ENCODE measurements at places on chromosomes 4 and X.

- no peak for DNase-seq
Observed at GRCh38 chr4:7183780-7184460, 8.4 kb upstream of the SORCS2 start.

GRCh38 chrX:23766650-23767551, 16.1 kb upstream of the SAT1 start:
- no peak for DNase-seq

DNA sequence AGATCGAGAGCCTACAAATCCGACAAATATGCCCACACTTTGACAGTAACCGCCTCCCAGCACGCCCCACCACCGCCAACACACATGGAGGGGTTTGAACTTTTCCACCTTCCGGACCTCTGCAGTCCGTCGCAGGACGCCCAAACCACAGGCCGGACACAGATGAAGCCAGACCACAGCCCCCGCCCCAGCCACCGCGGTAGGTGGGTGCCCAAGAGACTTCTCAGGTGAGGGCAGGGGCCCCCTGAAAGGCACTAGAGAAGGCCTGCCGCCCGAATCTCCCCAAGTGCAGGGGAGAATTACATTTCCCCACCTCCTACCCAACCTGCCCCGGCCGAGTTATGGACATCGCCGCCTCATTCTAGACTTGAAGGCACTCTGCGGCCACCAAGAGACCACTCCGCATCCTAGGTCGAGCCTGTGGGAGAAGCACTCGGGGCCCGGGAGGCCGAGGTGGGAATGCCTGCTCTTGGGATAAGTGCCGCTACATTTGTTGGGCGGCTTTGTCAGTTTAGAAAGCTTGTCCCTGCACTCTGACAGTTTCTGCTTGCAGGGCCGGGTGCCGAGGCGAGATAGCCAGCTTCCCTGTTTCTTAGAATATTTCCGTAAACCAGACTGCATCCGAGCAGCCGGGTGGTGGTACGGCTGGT, 21.5 kb downstream of the HAND2 start:
- DNase-seq, result no peak

DNA sequence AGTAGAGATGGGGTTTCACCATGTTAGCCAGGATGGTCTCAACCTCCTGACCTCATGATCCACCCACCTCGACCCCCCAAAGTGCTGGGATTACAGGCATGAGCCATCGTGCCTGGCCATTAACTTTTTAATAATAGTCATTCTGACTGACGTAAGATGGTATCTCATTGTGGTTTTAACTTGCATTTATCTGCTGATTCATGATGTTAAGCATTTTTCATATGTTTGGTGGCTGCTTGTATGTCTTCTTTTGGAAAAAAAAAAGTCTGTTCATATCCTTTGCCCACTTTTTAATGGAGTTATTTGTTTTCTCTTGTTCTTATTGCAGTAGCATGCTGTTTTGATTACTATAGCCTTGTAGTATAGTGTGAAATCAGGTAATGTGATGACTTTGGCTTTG, 45.8 kb downstream of the ANXA10 start:
- no peak for DNase-seq

GRCh38 chr4:80926446-80926845, 104.1 kb upstream of the BMP3 start:
- DNase-seq, result no peak

DNA sequence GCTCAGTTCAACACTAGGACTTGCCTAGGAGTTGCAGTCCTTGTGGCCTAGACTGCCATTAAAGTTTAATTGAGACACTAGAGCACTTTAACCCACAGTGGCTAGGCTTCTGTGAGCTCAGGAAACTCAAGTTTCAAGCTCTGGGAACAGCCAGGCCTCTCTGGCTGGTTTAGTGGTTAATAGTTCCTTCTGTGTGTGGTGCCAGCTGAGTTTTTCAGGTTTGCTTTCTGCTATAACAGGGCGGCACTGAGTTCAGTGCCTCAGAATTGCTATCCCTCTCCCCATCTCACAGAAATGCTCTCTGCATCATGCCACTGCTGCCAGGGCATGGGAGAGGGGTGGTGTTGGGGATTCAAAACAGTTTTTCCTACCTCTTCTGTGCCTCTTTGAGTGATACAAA, 15.9 kb downstream of the MMAA start:
- no peak for DNase-seq

DNA sequence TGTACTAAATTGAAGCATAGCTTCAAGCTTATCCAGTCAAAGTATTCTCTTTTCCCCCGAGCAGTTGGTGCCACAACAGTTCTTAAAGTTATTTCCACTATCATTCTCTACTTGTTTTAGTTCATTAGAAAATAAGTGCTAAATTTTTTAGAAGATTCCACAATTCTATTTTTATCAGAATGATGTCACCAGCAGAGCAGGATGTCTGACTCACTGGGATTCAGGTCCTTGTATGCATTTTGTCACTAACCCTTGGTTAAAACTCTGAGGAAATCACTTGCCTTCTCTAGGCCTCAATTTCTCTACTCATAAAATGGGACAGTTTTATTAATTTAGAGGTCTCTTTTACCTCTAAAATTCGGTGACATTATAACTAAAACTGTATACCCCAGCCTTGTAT, 3.4 kb downstream of the DDX53 start:
- DNase-seq, result no peak

DNA sequence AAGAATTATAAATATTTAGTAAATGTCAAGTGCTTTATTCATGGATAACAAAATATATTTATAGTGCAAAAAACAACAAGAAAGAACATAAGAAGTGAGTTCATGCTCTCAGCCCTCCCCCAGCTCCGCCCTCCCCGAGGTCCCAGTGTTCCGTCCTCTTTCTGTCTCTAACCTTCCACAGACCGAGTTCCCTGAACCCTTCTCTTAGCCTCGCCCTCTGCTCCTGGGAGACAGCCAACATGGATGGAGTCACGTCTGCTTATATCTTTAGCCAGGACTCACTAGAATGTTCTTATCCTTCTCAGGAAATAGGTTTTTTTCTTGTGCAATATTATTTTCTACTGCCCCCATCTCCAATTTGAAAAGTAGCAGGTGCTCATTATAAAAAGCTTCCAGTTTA, 40.1 kb upstream of the HELT start:
- no peak for DNase-seq
